GDM1 (cell line): ENCODE measurements at places on chromosomes 1 and 21.

DNA sequence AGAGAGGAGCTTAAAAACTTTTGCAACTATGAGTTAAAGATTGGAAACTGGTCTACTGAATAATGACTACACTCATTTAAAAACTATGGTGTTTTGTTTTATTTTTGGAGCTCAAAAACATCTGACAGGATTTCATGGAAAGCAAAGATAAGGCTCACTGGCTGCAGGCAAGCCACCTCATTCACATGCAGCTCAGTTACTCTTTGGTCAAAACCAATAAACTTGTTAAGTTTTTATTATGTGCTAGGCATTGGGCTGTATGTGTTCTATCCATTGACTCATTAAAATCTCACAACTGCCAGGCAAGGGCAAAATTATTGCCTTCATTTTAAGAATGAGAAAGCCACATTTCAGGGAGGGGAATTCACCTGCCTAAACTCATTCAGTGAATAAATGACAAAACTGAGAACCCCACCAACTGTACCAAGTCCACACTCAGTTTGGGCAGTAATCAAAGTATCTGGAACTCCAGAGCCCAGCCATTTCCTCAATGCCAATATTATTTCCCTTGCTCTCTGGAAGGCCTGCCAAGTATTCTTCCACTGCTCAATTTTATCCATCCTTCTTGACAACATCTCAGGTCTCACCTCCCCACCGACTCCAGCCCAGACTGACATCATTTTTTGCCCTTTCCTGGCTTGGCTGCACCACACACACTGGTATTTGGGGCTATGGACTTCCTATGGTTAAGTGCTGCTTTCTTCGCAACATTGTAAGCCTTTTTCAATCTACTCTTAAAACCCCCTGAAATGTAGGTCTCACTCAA is 401.1 kb upstream of the NFIA start:
- no peak for DNase-seq

DNA sequence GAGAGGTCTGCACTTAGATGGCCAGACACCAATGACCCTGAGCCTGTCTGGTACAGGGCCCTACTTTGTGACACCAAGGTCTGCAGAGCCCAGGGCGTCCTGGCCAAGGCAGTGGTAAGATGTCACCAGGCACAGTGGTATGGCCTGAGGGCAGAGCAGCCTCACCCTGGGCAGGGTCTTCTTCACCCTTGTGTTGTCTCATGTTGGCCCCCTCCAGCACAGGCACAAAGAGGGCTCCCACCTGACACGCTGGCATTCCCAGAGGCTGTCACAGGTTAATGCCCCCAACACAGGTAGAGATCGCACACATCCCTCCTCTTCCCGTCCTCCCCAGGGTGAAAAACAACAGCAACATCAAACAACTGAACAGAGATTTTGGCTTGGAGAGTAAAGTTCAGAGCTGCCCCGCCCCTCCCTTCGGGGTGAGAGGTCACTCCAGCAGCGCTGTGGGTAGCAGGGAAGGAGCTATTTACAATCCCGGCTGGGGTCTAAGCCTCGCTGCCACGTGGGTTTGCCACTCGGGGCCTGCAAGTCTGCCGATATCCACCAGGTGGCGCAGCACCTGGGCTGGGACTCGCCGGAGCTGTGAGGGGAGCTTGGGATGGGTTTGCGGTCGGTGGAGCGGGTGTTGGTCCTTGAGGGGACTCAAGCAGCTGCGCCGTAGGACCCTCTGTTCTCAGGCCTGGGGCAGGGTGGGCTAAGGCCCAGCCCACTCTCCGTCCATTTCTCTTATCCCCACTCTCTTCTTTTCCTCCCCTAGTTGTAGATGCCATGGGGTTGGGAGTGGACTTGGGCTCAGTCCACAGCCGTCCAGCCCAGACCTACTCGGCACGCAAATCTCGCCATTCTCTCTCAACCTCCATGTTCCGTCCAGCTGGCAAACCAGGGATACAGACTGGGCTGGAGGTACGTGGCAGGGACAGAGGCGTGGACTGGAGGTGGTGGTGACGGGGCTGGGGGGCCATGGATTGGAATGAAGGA is 12.7 kb downstream of the EFNA3 start:
- DNase-seq: peak; percentile 68

DNA sequence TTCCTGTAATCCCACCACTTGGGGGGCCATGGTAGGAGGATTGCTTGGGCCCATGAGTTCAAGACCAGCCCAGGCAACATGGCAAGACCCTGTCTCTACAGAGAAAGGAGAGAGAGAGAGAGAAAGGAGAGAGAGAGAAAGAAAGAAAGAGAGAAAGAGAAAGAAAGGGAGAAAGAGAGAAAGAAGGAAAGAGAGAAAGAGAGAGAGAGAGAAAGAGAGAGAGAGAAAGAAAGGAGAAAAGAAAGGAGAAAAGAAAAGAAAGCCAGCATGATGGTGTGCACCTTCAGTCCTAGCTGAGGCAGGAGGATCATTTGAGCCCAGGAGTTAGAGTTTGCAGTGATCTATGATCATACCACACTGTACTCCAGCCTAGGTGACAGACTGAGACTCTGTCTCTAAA is 82.8 kb downstream of the DISP3 start:
- no peak for DNase-seq

- no peak for DNase-seq
Measured at GRCh38 chr1:147586414-147586813, 45.1 kb downstream of the BCL9 start.

- DNase-seq: peak; percentile 19
Measured at GRCh38 chr1:64624218-64624713, 120.6 kb upstream of the RAVER2 start.

DNA sequence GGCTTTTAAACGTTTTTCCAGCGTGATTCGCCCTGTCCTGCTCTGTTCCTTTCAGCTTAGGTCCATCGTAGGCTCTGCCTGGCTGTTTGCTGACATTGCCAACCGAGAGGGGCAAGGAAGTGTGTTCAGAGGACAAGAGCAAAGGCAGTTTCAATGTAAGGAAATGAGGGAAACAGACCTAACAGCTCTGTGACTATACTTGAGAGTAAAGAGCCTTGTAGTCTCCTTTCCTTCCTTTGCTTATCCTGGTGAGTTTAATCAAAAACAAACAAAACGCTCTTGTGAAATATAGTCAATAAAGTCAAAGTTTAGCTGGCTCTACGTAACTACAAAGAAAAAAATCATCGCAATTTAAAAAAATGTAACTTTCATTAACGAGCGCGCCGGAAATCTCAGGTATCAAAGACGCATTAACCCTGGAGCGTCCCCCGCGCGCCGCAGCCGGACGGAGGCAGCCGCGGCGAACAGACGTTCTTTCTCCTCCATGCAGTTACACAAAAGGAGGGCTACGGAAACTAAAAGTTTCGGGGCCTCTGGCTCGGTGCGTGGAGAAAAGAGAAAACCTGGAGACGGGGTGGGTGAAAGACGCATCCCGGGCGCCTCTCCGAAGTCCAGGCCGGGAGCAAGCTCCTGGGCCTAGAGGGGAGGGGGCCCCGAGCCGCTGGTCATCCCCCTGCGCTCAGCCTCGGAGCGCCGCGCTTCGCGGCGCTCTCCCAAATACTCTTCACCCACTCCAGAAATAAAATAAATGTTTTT is 617 bp upstream of the ADGRL2 start:
- DNase-seq: no peak

- DNase-seq: no peak
Measured at GRCh38 chr1:85240643-85241042, 18.8 kb downstream of the C1orf52 start.

DNA sequence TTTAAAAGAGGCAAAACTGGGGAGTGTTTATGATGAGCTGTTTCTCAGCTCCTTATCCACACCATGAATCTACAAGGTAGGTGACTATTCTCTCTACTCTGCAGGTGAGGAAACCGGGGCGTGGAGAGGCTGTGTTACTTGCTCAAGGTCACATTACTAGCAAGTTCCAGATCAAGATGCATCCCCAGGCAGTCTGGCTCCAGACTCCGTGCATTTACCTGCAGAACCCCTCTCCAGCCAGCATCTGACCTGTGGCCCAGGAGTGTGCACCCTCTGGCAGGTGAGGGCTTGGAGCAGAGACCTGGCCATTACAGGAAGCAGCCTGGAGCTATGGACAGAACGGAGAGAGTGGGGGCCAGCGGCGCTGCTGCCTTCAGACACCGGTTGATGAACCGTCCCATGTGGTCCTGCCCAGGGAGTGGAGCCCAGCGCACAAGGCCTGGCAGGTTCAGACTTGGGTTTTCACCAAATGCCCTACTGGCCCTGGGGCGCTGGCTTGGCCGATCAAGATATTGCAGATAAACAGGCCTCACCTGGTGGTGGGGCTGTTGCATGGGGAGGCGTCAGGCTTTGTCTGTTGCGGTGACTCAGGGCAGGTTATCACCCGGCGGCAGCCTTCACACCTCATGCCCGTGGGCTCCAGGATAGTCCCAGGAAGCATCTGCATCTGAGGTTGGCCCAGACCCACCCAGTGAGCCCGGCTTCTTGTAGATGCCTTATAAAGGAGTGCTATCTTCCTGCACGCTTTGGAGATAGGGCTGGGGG is 29.2 kb upstream of the WNT4 start:
- no peak for DNase-seq

DNA sequence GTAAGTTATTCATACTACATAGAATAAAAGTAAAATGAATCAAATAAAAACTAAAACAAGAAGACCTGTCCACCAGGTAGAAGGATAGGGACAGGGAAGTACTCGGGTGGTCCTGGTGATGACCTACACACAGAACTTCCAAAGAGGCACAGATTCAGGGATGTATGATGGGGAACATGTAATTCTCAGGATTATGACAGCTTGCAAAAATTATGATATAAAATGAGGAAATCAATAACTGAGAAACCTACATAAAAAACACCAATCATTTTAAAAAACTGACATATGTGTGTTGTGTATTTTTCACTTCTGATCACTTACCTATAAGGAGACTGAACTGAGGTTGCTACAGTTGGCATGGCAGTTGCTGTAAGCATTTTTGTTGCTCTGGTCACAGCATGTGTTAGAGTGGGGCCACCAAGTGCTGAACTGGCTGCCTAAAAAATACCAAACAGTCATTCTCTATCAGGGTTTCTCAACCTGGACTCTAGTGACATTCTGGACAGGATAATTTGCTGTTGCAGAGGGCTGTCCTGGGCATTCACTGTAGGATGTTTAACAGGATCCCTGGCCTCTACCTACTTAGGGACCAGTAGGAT is 73.8 kb downstream of the USP24 start:
- DNase-seq: no peak

GRCh38 chr1:25875856-25876692 is 566 bp upstream of the PAQR7 start:
- no peak for DNase-seq

DNA sequence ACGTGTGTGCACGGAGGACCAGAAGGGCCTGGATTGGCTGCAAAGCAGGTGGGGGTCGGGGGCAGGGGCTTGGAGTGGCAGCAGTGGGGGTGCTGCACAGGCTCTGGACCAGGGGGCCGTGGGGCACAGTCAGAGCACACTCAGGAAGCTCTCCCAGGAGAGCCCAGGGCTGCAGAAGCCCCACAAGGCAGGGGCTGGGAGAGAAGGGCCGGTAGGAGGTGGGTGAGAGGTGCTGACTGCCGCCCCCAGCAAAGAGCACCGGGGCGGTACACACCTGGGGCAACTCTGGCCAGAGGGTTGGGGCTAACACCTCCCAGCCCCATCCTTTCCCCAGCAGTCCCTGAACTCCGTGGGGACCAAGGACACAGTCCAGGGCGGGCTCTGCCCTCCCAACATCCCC is 13.9 kb downstream of the CHD5 start:
- DNase-seq: no peak

- no peak for DNase-seq
Measured at GRCh38 chr1:201886103-201886885, 2.4 kb upstream of the SHISA4 start.

- no peak for DNase-seq
Measured at GRCh38 chr1:94540440-94541245, 916 bp downstream of the F3 start.

DNA sequence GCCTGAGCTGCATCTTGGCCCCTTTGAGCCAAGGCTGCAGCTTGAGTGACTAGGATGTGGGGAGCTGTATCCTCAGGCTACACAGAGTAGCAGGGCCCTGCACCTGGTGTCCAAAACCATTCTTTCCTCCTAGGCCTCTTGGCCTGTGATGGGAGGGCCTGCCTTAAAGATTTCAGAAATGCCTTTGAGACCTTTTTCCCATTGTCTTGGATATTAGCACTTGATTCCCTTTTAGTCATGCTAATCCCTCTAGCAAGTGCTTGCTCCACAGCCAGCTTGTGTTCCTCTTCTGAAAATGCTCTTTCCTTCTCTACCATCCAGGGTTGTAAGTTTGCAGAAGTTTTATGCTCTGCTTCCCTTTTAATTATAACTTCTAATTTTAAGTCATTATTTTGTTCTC is 21.7 kb upstream of the KIRREL1 start:
- no peak for DNase-seq

GRCh38 chr1:115218034-115218405 is 120.0 kb downstream of the NGF start:
- no peak for DNase-seq

- DNase-seq: no peak
Measured at GRCh38 chr1:145804235-145805045, 19.5 kb downstream of the RNF115 start.

DNA sequence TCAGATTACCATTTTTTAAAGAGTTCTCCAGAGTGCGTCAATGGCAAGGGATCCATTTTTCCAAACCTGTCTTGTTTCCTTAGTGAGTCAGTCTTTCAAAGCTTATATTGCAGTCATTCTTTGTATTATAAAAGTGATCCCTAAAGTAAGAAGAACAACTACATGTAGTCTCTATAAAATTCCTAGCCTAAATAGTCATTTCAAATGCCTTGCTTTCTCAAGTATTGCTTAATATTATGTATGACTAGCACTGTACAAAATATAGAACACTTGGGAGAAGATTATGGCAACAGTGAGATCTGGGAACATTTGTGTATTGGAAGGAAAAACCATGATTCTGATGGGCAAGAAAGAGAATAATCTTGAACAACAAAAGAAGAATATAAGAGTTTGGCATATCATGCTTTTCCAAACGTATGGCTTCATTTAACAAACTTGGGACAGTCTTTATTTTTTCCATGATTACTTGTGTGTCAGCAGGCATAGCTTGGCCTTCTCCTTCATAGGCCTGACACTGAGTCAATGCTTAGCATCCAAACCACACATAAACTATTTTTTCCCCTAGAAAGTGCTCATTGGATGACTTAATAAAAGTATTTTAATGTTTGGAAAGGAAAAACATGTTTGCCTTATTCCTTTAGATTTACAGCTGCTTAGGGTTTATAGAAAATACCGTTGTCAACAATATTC is 547.4 kb downstream of the LTN1 start:
- no peak for DNase-seq

DNA sequence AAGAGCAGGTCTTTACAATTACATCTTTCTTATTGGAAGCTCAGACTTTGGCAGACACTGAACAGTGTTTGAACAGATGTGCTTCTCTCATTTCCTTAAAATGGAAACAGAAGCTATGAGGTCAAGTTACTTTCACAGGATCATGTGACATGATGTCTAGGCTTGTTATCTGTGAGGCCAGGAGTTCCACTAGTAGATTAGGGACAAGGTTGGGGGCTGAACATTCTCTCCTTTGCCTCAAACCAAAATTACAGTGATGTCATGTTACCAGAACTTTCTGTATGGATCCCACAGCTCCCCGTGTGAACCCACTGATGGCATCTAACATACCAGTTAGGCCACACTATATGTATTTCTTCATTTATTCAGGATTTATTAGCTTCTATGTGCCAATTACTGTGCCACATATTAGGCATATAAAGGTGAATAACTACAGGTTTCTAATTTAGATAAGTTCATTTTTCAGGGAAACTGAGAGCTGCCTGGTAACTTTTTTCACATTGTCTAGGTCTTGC is 6.0 kb downstream of the DYNLT5 start:
- DNase-seq: no peak
